Stimulated activated CD8-positive, alpha-beta memory T cell treated with anti-CD3 and anti-CD28 coated beads, Interleukin-12 subunit alpha, Interleukin-12 subunit beta, amount 100 ng/mL, for 4 hours (primary cell): ENCODE measurements at places on chromosomes 5 and 9.

GRCh38 chr5:52620315-52620714 lies 167.4 kb upstream of the ITGA1 start:
- no peak for DNase-seq

- DNase-seq = no peak
Measured at GRCh38 chr5:120852222-120852860, 388.2 kb downstream of the PRR16 start.

- no peak for DNase-seq
Measured at GRCh38 chr9:27347889-27348288, 50.9 kb upstream of the EQTN start.

DNA sequence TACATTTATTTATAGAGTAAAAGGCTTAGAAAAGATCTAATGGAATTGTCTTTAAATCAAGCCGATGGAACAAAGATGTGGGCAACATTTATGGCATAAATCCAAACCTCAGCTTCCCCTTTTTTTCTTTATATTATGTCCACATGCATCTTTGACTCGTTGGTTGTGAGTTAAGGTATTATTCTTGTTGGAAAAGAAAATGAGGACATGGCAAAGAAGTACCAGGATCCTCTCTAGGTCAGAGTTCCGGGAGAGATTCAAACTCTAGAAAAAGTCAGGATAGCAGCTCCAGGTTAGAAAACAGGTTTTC lies 508 bp upstream of the NME5 start:
- no peak for DNase-seq

- no peak for DNase-seq
Measured at GRCh38 chr9:482739-483138, 268.1 kb downstream of the DOCK8 start.

DNA sequence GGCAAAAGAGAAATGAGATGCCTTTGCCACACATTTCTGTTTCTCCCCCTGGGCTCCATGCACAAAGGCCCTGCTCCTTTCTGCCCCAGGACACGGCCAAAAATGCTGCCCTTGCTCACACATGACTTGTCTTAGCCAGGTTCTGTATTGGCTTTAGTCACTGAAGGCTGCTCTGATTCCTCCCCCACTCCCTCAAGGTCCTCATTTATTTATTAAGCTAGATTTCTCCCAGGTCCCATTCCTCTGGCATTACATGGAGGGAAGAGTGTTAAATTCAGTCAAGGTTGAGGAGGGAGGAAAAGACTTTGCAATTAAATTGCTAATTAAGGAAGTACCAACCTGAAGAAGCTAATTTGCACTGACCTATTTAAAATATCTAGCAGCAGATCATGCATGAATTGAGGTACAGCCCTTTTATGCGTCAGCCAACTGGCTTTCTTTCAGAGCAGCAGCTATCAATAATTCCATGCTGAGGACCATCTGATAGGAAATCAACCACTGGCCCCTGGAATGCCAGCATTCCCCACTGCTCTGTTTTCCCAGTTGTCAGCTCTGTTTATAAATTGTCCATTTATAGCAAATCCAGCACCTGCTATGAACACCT lies 81.2 kb upstream of the MAP3K1 start:
- no peak for DNase-seq

GRCh38 chr5:170184737-170185136 lies 48.0 kb upstream of the C5orf58 start:
- no peak for DNase-seq

GRCh38 chr5:6162175-6162574 lies 216.2 kb downstream of the MED10 start:
- no peak for DNase-seq

DNA sequence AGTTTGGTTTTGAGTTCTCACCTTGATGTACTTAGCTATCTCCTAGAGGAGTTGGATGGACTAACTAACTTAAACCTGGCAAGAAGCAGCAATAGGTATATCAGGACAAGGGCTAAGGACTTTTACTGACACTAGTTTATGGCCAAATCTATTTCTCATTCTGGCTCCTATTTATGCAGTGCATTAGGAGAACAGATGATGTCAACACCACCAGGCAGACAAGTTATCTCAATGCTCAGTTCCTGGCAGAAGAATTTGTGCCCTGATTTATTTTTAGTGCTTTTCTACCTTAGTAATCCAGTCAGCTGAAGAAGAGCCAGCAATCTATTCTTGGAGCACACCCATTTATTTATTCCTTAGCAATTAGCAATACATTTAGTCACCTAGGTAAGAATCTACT lies 30.7 kb upstream of the MYOT start:
- DNase-seq = no peak

GRCh38 chr5:81469676-81470075 lies 75.7 kb upstream of the ACOT12 start:
- DNase-seq = no peak

GRCh38 chr5:141402553-141403243 lies at the start of gene PCDHGA9:
TSS of gene PCDHGA9 (plus strand) at chr5:141402778. CDS start at chr5:141402953, 175 bp downstream.
- no peak for DNase-seq

GRCh38 chr5:78269088-78269703 lies 25.3 kb downstream of the AP3B1 start:
- DNase-seq = no peak

GRCh38 chr5:124869426-124870033 lies 123.1 kb upstream of the ZNF608 start:
- DNase-seq = no peak

- no peak for DNase-seq
Measured at GRCh38 chr9:125757834-125758233, 10.7 kb downstream of the PBX3 start.
